Activated CD4-positive, alpha-beta T cell treated with anti-CD3 and anti-CD28 coated beads, Interleukin-2, amount 10 ng/mL, durations not matched to agents 24 days and 14 days (primary cell): ENCODE measurements at places on chromosomes 1 and 21. TPM values are rescaled to one million over a fixed set of nuclear protein-coding genes. Genes with fewer than 3 reads are reported as not detected.

DNA sequence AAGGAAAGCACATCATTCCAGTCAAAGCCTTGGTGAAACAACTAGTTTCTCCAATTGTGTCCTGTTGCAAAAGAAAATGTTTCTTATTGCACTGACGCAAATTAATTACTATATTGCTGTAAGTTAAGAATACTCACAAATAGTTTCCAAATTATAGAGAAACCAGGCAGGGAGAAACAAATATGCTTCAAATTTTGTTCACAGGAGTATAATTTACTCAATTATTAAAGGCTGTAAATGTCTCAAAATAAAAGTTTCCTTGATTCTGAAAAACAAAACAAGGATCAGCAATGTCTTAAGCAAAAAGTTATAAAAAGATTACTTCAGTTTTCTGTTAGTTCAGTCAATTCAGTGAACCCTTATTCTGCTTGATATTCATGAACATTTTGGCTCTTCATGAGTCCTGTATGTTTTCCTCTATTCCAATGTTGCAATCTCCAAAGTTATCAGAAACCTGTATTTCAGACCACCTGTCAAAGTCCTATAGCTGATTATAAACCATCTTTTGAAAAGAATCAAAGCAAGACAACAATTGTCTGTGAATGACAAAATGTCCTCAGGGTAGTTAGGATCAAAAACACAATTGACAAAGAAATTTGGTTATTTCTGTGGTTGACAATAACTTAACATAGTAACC, 11.7 kb upstream of the SYPL2 start:
- no peak for DNase-seq

Gene CACNA1S
- not detected in 2 replicates for total RNA-seq

GRCh38 chr1:167821969-167822685, 91.8 kb downstream of the ADCY10 start:
- no peak for DNase-seq

GRCh38 chr1:167165948-167166689, 54.6 kb upstream of the POU2F1 start:
- no peak for DNase-seq

DNA sequence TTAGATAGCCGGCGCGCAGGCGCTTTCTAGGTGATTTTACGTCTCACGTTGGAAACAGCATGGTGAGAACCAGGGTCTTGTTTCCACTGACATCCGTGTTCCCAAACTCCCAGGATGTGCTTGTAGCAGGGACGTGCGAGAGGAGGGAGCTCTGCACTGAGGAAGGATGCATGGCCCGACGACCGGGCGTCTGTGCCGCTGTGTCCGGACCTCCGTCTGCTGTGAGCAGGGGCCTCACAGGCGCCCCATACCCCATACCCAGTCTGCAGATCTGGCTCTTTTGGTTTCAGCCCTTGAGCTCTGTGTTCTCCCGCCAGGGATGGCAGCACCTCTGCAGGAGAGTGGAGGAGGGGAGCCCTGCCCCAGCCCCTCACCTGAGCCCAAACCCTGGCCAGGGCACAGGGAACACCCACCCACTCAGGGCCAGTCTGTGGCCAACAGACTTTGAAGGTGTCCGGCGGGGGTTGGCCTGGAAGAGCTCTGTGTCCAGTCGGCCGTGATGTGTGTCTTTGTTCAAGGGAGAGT, 67.2 kb upstream of the COL6A1 start:
- no peak for DNase-seq

DNA sequence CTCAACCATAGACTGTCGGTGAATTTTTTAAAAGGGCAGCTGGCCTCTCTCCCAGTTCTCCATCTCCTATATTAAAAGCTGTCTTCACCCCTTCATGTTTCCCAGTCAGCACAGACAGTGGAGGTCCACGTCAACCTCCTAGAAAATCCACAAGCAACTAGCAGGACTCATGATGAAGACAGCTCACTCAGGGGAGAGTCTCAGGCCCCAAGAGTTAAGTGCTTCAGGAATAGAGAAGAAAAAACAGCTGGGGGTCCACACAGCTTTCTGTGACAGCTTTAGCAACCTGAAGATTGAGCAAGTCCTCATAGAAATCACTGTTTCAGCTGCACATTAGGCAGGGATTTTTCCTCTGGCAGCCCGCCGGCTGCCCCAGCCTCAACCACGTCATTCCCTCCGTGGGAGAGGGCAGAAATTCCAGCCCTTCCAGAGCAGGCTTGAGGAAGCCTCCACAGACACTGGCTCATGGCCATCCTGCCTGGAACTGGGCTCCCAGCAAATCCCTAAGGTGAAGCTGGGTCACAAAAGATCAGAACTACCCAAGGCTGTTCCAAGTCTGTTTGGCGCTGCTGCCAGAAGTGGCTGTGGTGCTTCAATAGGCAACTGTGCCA, 15.2 kb downstream of the GPR161 start:
- DNase-seq = no peak

GRCh38 chr1:164188497-164188896, 370.5 kb upstream of the PBX1 start:
- no peak for DNase-seq

- DNase-seq = no peak
These were observed 74.9 kb downstream of the DNAH14 start for GRCh38 chr1:225004396-225004795.

DNA sequence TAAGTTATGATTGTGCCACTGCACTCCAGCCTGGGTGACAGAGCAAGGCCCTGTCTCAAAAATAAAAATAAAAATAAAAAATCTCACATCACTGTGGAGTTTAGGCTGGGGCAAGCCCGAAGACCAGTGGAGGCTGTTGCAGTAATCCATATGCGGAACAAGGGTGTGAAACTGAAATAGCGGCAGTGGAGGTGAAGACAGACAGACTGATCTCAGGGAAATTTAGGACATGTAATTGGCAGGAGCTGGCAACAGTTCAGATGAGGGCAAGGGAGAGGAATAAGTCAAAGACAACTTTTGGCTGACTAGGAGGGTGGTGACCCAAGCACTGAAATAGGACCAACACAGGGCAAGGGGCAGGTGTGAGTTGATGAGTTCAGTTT, 8.4 kb downstream of the ARMH1 start:
- DNase-seq = no peak

- DNase-seq = peak; percentile 78
These were observed 86.2 kb downstream of the UBR4 start for GRCh38 chr1:19123837-19124236.

Gene KCNJ10
- total RNA-seq = not detected in 2 replicates

- DNase-seq = no peak
These were observed 198.4 kb upstream of the VAMP3 start for GRCh38 chr1:7572654-7573152.

GRCh38 chr1:162025541-162025940, 1.9 kb upstream of the OLFML2B start:
- DNase-seq = no peak

DNA sequence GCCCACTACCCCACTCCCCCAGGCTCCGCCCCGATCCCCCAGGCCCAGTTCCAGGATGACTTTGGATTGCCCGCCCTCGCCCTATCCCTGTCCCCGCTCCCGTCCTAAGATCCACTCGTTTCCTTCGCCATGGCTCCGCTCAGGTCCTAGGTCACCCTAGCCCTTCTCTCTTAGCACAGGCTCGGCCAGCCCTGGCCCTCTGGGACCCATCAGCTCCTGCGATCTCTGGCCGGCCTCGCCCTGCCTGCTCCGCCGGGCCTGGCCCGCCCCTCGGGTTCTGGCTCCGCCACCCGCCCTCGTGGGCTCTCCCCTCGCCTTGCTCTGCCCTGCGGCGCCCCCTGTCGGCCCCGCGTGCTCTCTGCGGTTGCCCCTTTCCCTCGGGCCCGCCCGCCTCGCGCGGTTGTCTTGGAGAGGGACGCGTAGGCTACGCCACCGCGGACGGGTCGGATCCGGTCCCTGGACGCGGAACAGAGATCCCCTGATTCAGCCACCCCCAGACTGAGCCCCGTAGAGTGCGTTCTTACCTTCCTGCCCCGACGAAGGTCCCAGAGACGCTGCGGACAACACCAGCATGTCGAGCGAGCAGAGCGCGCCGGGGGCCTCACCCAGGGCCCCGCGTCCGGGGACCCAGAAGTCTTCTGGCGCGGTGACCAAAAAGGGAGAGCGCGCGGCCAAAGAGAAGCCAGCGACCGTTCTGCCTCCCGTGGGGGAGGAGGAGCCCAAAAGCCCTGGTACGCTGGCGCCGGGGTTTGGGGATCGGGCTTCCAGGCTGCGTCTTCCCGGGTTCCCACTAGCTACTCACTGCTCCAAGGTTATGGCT, at the start of gene LRRC71:
Gene LRRC71, plus strand, starts transcription at position 400 of the 820 bp plus-strand sequence. Its CDS starts 172 bp downstream, at position 572.
- DNase-seq = peak; percentile 94

Gene UMODL1
- not detected in 2 replicates for total RNA-seq

Gene AMY2A
- total RNA-seq = 0.40 TPM in 1 of 2 replicates, not detected in the other

- no peak for DNase-seq
These were observed 29.7 kb downstream of the SERTAD4 start for GRCh38 chr1:210262167-210262896.

GRCh38 chr1:114320586-114320985, 166.9 kb upstream of the SYT6 start:
- DNase-seq = no peak

Gene GPR161
- 0.51 and 0.85 TPM in 2 replicates for total RNA-seq

Gene FCRL3
- total RNA-seq = 0.05 and 0.09 TPM in 2 replicates

DNA sequence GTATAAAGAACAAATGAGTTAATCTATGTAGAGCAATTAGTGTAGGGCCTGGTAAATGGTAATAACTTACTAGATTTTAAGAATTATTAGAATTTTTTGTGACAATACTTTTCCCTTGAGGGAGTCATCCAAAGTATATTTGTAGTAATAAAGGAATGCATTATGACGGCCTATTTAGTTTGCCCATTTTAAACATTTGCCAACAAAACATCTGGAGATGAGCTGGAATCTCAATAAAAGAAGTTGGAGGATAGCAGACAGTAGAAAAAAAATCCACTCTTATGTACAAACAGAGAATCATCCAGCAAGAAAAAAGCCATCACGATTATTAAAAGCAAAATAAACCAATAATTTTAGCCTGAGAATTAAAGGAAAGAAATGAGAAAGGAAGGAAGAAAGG, 567.3 kb upstream of the ADAMTS5 start:
- no peak for DNase-seq

Gene MAB21L3
- not detected in 2 replicates for total RNA-seq

- DNase-seq = no peak
These were observed 209.0 kb upstream of the HOOK1 start for GRCh38 chr1:59605761-59606160.

GRCh38 chr1:116313776-116314175, 59.3 kb upstream of the ATP1A1 start:
- no peak for DNase-seq

Gene PRMT6
- total RNA-seq = 24.6 TPM in 2 replicates

Gene LAPTM5
- 178 and 179 TPM in 2 replicates for total RNA-seq

DNA sequence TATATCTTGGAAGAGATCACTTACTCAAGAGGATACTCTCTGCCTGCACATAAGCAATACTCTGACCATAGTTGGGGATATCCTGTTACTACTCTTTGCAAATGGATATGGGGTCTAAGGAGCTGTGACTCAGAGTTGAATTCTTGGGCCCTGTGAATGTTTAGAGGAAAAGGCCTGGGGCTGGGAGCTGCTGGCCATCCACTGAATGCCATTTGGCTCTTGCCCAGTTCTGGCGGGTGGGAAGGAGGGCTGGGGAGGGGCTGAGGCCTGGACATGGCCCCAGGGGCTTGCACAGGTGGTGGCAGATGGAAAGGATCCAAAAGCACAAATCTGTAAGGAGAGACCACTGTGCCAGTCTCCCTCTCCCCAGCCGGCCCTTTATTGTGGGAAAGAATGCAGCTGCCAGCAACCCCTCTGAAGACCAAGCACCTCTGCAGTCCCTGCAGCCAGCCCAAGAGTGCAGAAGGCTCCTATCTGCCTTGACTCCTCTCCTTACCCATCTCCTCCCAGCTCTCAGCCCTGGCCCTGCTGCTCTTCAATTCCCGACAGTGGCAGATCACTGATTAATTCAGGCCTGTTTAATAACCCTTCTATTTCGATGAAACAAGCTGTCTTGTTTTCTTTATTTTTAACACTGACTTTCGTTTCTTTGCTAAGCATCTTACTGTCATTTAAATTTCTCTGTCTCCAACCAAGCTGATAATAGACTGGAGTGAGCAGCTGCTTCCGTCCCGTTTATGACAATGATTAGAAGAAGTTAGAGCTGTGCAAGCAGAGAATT, 12.1 kb downstream of the PLXNA2 start:
- no peak for DNase-seq

- no peak for DNase-seq
These were observed 42.2 kb downstream of the H3-3A start for GRCh38 chr1:226104671-226105121.

DNA sequence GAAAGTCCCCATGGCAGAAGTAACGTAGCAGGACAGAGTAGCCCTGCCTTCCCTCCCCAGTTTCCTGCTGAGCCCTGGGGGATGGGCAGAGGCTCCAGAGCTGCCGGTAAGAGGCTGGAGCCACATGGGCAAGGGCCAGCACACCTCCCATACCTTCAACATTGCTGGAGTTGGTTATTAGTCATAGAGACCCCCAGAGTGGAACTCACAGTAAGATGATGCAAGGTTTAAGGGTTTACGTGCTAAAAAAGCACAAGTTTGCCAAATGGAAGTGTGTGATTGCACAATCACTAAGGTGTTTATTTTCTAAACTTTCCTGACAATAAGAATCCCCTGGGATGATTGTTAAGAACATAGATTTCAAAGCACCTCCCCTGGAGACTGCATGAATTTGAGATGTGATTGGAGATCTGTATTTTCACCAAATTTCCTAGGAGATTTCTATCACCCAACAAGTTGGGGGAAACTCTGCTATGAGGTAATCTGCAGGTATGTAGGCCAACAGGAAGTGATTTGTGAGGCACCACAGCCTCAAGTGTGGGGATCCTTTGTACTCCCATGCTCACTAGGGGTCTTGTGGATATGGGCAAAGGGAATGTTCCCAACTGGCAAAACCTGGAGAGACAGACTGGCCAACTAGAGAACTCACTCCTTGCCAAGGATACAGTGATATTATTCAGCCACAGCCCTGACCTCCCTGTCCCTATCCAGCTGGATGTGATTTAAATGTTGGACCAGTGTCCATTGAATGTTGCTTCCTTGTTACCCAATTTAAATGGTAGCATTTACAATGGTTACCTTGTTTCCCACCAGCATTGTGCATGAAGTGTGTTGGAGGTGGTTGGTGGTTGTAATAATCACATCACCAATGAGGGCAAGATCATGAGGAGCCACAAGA, 37.1 kb upstream of the CSF1 start:
- no peak for DNase-seq

Gene RBP7
- not detected in 2 replicates for total RNA-seq

GRCh38 chr1:84299536-84300170, 1.9 kb upstream of the SAMD13 start:
- DNase-seq = no peak

Gene SPRR1A
- not detected in 2 replicates for total RNA-seq

Gene TNNI3K
- total RNA-seq = not detected in 2 replicates
